ENCODE measurements at places on chromosomes 2 and 18.

- DNase-seq: no peak
Observed at GRCh38 chr18:48868468-48869466, 82.0 kb downstream of the SMAD7 start.

DNA sequence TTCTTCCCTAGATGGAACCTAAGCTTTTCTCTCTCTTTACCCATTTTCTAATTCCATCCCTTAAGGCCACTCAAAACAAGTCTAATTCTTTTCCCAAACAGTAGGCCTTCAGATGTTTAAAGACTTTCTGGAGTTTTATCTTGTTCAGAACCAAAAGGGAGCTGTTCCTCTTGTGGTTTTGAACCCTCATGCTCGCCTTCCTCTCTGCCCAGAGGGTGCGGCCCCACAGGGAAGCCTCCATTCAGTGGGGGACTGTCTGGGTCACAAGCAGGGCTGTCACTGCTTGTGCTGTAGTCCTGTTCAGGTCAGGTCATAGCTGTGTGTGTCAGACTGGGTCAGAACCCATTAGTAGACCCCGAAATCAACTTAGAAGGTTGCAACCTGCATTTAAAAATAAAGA, 56.5 kb downstream of the TET3 start:
- no peak for DNase-seq

- no peak for DNase-seq
Observed at GRCh38 chr18:64678048-64678447, 529.2 kb upstream of the LINC00305 start.

- peak; percentile 77 for DNase-seq
Observed at GRCh38 chr2:210128961-210129360, 42.2 kb downstream of the KANSL1L start.

- no peak for DNase-seq
Observed at GRCh38 chr2:76946631-76947145, 575.5 kb downstream of the LRRTM4 start.

DNA sequence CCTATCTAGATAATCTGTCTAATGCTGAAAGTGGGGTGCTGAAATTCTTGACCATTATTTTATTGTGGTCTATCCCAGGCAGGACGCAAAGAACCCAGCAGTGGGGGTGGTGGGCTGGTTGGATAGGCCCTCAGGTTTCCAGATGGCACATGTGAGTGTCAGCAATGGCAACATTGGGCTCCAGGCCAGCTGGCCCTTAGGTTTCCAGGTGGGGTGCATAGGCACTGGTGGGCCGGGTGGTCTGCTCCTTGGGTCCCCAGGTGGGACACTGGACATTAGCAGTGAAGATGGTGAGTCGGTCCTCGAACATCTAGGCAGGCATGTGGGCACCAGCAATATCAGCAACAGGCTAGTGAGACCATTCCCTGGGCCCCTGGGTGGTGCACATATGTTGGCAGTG, 680.3 kb upstream of the ACVR2A start:
- DNase-seq: no peak

GRCh38 chr2:100262555-100263320, 59.6 kb downstream of the LONRF2 start:
- peak; percentile 28 for DNase-seq

DNA sequence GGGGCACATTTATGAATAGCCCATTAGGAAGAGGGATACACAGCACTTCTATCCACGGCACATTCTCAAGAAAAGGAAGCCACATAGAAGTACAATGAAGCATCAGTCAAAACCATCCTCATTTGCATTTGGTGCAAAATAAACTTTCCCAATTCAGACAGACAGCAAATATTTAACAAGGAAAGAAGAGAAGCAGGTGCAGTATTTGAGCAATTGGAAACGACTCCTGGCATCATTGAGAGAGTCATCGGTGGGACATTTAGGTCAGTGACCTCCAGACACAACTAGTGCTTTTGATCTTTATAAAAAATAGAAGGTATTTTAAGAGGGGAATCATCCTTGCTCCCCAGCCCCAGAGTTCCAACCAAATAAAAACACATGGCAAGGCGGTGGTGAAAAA, 118.0 kb downstream of the MREG start:
- DNase-seq: peak; percentile 11

Data from NCI-H2029 (cell line).